ENCODE measurements at places on chromosomes 1 and 21.

DNA sequence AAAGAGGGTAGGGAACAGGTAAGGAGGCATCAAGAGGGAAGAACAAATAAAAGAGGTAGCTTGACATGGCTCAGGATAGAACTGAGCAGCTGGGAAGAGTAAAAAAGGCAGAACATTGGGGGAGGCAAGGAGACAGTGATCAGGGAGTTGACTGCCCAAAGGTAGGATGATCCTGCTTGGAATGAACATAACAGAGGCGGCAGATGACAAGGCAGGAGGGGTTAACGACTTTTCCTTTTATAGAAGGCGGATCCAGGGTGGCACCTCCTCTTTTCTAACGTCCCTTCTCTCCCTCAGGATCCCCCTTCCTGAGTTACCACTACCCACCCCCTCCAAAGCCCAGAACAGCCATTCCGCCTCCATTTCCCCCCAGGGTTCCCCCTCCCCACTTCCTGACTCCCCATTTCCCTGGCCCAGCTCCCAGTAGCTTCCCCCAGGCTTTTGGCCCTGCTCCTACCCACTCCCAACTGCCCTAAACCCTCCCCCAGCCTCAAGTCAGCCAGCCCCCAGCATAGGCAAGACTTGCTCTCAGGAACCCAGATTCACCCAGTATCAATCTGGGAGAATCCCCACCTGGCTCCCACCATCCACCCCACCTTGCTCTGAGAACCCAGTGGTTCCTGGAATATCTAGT lies 769 bp upstream of the ADAMTS4 start:
- no peak for DNase-seq

DNA sequence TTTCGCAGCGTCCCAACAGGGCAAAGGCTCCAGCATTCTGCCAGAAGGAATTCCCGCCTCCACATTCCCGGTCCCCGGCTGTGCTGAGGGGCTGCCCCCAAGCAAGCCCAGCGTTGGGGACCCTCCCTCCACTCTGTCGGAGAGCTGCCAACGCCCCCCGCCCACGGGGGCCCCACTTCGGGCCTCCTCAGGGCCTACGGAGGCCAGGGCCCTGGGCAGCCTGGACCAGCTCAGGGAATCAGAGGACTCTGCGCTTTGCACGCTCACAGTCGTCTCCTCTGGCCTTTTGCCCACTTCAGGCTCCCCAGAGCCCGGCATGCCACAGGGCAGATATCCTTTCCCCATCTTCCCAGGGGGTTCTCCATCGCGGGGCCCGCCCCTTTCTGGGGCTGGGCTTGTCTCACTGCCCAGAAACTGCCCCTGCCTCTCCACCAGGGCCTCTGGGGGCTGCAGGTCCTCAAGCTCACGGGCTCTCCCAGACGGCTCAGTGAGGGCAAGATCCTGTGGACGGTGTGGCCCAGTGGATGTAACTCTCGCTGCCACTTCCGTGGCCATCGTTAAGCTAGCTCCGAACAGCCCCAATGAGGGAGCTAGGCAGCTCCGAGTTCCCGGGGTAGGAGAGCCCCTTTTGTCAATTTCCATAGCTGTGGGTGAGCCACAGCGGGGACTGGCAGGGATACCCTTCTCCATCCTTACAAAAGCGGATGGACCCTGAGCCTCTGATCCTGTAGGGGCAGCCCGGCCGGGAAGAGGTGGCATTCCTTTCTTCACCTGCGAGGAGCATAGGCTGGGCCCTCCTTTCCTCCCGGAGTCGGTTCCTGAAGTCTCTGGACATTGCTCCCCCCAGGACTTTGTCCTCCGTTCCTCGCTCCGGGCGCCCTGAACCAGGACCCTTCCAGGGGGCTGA lies 2.8 kb downstream of the ITPKB start:
- no peak for DNase-seq

GRCh38 chr1:55143684-55144083 lies 71.5 kb downstream of the USP24 start:
- no peak for DNase-seq

DNA sequence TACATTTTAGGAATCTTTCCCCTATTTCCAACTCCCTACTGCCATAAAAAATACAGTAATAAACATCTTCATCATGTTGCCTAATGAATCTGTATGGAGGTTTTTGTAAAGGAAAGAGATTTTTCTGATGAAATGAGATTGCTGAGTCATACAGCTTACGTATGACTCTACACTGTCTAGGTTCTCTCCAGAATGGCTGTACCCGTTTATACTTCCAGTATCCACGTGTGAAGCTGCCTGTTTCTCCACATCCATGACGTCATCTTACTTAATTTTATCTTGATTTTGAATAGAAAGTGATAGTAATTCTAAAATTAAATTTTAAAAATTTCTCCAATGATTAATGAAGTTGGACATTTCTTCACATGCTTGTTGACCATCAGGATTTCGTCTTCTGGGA lies 103.7 kb downstream of the COQ8A start:
- DNase-seq, result no peak

DNA sequence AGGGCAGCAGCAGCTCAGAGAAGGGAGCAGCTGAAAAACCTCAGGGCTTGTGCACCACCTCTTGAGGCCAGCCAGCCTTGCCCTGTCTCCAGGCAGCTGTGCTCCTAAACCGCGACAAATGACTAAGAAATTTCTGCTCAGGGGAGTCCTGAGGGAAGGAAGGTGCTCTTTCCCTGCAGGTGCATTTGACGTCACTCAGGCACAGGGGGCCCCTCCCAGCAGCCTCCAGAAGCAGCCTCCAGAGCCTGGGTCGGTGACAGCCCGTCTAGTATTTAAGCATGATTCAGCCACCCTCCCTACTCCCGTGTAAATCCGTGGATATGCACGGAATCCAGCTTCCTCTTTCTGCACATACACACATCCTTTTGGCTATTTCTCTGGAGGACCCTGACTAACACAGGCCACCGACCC lies 560.5 kb downstream of the KIF26B start:
- no peak for DNase-seq

GRCh38 chr1:232737917-232738316 lies 67.3 kb upstream of the MAP10 start:
- DNase-seq, result no peak

DNA sequence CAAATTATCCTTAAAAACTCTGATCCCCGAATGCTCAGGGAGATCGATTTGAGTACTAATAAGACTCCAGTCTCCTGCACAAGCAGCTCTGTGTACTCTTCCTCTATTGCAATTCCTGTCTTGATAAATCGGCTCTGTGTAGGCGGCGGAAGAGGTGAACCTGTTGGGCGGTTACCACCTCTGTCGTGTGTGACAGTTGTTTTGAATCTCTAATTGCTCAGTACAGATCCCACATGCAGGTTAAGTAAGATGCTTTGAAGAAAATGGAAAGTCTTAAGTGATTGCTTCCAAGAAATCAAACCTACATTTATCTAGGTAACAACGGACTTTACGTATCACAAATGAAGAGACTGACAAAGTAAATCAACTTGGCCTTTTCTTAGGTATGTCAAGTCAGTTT lies 35.5 kb downstream of the COA6 start:
- no peak for DNase-seq

GRCh38 chr1:246418565-246419312 lies 88.3 kb downstream of the SMYD3 start:
- DNase-seq, result no peak

DNA sequence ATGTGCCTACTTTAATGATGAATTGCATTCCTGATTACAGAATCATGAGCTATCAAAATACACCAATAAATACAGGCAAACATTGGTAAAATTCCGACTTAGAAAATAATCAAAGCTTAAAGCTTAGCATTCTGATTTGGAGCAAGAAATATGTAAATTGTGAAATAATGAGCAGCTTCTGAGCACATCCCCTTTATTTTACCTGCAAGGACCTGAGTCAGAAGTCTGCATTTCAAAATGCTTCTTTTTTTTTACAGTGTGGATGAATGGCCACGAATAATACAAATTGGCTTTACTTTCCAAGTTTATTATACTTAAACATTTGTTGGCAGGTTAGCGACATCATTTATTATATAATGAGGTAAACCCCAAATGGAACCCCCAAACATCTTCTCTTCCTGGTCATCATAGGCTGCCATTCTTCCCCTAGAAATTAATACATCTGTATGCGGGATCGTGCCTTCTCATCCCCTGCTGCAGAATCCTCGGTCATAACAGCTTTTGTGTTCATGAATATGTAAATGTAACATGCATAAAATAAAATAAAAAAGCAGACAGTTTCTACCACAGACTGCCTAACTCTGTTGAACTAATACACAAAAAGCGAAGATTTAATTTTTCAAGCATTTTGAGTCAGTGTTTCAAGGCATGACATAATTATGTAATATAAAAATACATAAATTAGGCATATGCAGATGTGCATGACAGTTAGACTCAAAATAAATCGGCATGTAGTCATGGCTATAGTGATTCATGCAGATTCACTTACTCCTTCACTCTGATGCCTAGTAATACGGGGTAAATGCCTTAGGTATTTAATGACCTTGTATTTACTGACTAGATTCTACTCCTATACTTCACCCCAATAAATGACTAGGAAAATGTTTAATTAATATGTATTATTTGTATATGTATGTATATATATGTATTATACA lies 339.7 kb downstream of the USP25 start:
- no peak for DNase-seq

DNA sequence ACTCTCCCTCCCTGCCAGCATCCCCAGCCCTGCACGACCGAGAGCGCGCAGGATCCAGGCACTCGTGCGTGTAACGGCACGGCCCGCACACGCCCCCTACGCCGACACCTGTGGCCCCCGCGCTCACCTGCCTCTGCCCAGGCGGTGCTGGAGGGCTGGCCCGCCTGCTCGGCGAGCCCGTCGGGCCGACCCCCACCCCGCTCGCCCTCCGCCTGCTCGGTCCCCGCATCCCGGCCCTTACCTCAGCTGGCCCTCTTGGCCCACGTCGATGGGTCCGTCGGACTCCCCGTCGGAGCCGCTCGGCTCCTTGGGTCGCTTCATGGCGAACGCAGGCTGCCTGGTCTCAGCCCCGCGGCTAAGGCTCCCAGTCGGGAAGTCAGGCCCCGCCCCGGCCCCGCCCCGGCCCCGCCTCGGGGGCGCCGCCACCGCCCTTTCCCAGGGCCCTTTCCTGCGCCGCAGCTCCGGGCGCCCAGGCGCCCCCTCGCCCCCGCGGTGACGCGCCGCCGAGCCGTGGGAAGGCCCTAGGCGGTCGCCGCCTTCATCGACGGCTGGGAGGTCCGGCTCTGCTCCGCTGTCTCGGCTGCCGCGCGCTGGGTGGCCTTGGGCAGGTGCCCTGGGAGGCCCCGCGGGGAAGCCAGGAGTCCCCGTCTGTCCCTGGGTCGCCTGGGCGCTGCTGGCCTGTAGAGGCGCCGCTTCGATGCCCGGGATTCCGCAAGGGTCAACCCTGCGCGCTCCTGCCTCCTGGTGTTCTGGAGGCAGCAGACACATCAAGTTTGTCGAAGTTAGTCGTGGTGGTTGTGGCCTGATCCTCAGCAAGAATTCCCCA lies at the start of gene HEYL:
Gene HEYL, minus strand, starts transcription at position 339 of the 826 bp plus-strand sequence. Its CDS starts 18 bp downstream, at position 321.
- peak; percentile 94 for DNase-seq

DNA sequence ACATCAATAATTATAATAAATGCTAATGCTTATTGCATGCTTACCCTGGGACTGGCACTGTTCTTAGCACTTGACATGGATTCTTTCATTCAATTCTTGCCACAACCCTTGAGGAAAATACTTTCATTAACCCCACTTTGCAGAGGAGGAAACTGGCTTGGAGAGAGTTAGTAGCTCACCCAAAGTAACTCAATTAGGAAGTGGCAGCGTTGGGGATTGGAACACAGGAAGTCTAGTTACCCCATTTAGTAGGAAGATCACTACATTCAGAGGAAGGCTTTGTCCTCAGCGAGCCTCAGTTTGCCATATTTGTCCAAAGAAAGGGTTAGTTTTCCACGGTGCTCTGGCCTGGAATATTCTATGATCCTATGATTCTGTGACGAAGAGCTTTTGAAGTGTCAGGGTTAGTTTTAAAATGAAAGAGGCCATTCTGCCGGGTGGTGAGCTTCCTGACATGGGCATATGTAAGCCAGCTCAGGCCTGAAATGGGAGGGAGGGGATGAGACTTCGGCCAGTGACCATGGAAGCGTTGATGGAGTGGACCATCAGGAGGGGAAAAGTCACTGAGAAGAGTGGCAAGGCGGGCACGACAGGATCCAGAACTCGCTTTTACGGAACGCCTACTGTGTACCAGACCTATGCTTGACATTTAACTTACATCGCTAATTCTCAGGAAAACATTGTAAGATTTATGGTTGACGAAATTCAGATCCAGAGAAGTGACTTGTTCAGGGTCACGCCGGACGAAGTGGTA lies 28.2 kb upstream of the EPB41 start:
- no peak for DNase-seq

GRCh38 chr1:68117416-68117815 lies 67.0 kb upstream of the DIRAS3 start:
- no peak for DNase-seq

GRCh38 chr1:245153552-245154428 lies 995 bp upstream of the KIF26B start:
- no peak for DNase-seq

DNA sequence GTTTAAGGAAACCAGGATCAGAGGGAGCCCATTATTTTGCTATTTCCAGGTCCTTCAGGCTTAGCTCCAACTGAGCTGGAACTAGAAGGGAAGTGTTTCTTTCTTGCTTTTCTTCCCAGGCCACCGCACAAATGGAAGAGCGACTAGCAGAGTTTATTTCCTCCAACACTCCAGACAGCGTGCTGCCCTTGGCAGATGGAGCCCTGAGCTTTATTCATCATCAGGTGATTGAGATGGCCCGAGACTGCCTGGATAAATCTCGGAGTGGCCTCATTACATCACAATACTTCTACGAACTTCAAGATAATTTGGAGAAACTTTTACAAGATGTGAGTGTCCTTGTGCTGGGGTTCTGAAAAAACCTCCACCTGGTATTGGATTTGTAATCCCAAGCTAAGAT lies 121.8 kb downstream of the PIK3R3 start:
- DNase-seq, result no peak

GRCh38 chr1:149967646-149968045 lies 31.0 kb upstream of the MTMR11 start:
- no peak for DNase-seq

- peak; percentile 62 for DNase-seq
Observed at GRCh38 chr1:21368515-21369289, 71.2 kb upstream of the NBPF3 start.

DNA sequence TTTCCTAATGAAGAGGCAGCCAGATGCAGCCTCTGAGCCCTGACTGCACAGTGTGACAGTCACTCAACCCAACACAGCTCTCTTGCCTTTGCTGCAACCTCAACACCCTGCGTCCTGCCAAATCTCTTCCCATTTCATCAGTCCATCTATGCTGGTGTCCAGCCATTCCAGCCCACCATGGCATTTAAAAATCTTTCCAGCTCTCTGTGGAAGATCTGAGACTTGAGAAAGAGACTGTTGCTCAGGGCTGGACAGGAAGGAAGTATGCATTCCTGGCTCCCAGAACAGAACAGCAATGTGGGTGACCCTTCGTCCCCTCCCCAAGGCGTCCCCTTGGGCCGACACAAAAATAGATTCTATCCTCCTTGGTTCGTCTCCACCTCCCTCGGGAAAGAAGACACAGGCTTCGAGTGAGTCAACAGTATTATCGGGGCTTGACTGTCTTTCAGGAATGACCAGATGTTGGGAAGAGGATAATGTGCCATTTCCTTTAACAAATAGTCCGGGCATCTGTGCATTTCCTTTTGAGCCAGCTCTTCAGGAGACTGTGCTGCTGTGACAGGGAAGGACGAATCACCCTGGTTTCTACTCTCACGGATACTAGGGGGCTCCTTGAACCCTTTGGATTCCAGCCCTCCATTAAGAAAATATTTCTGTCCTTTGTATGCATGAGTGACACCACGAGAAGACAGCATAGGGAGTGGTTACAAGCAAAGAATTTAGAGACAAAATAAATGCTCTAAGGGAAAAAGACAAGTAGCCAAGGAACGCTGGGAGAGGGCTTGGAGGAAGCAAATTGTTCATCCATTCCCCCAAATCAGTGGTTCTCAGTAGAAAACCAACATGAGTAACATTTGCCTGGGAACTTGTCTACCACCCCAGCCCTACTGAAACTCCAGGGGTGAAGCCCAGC lies 111.4 kb upstream of the CDC42BPA start:
- no peak for DNase-seq
